ENCODE measurements at places on chromosomes 7 and 10.

DNA sequence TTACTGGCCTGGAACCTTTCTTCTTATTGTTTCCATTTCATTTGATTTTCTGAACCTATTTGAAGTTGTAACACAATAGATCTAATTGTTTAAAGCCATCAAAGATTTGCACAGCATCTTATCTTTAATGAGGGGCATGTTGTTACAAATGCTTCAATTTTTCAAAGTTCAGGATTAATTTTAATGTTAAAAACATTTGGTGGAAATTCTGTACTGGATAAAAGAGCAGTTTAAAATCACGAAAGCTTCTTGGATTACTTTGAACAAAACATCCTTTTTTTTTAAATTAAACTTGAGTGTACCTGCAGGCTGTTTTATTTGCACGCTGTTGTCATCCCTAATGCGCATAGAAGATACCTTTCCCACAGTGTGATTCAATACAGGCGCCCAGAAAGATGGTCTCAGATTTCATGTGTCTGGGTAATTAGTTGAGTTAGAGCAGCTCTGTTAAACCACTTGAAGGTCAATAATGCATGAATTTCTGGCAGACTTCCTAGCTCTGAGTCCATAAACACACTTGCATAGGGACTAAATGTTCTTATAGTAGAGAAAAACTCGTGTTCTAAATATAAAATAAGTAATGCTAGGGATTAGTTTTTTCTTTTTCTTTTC, 29.3 kb upstream of the DDX50 start:
- no peak for DNase-seq

DNA sequence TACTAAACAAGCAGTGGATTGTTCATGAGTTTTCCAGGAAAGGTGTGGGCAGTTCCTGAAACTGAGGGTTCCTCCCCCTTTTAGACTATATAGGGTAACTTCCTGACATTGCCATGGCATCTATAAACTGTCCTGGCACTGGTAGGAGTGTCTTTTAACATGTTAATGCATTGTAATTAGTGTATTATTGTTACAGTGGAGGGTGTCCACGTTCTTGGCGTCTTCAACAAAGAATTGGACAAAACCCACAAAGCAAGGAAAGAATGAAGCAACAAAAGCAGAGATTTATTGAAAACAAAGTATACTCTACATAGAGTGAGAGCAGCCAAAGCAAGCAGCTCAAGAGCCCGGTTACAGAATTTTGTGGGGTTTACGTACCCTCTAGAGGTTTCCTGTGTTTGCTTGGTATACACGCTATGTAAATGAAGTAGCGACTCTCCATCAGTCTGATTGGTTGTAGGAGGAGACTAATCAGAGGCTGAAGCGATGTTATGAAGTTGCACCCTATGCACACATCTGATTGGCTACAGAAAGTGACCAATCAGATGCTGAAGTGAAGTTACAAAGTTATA, 175.2 kb downstream of the NSUN6 start:
- no peak for DNase-seq

- DNase-seq = no peak
Measured at GRCh38 chr7:85070967-85071628, 115.8 kb downstream of the SEMA3D start.

- DNase-seq = no peak
Measured at GRCh38 chr10:24465124-24465874, 256.4 kb downstream of the KIAA1217 start.

DNA sequence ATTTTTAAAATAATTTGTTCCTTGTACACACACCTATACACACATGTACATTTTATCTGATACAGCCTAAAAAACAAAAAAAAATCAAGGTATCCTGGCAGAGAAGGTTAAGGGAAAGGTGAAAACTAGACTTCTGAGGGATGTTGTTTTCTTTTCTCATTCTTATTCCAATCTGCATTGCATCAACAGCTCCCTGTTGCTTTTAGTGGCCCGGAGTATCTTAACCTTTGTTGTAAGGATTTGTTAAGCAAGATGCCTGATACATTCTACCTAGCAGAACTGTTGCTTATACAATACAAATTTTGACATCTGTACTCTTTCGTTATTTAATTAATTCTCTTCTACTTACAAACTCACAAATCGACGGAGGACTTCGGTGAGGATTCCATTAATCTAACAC, 167.4 kb downstream of the GNAI1 start:
- no peak for DNase-seq

GRCh38 chr10:118167056-118167700, 120.4 kb upstream of the RAB11FIP2 start:
- no peak for DNase-seq

DNA sequence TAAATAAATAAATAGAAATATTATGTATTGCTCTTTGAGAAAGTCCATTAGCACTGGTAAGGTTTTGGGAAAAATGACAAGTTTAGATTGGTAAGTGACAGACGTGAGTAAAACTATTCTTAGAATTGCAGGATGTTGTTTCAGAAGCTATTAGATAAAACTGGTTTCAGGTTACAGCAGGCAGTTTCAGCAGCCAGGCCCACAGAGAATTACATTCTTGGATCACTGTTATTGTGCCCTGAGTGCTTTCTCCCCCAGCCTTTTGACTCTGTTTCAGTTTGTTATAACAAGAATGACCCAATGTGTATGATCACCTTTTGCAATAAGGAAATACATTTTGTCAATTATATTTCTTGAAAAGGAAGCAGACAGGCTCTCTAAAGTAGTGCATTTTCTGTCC, 86.5 kb downstream of the DKK1 start:
- DNase-seq = no peak

DNA sequence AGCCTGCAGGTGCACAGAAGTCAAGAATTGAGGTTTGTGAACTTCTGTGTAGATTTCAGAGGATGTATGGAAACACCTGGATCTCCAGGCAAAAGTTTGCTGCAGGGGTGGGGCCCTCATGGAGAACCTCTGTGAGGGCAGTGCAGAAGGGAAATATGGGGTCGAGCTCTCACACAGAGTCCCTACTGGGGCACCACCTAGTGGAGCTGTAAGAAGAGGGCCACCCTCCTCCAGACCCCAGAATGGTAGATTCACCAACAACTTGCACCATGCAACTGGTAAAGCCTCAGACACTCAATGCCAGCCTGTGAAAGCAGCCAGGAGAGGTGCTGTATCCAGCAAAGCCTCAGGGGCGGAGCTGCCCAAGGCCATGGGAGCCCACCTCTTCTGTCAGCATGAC, 205.8 kb downstream of the CCSER2 start:
- DNase-seq = peak; percentile 25

- no peak for DNase-seq
Measured at GRCh38 chr7:30988351-30989005, 24.7 kb downstream of the GHRHR start.

GRCh38 chr7:122727354-122727753, 24.6 kb upstream of the RNF148 start:
- no peak for DNase-seq

- no peak for DNase-seq
Measured at GRCh38 chr10:103713676-103714075, 141.7 kb downstream of the SH3PXD2A start.

GRCh38 chr7:156558198-156558597, 82.4 kb upstream of the RNF32 start:
- DNase-seq = no peak

- DNase-seq = no peak
Measured at GRCh38 chr10:95353123-95353522, 62.3 kb upstream of the PDLIM1 start.

DNA sequence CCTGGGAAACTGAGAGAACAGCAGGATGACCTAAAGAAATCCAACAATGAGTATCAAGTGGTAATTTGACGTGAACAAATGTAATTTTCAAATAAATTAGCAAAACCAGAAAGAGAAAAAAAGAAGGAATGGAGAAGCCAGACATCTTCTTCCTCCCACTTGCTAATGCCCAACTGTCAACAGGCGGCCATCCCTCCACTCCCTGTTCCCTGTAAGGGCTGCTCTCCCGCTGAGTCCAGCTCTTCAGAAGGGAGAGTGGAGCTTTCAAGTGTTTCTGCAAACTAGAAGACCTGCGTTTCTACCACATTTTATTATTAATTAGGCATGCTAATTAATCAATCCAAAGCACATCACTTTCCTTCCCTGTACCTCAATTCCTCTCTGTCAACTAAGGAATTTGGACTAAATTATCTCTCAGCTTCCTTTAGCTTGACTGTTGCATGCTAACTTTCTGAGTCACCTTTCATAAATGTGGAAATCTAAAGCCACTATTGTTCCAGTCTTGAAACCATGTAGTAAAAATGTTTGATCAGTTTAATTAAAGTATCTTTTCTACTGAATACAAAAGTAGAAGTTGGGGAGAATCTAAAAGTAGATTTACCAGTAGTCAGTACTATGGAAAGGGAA, 48.4 kb upstream of the CUL1 start:
- no peak for DNase-seq

DNA sequence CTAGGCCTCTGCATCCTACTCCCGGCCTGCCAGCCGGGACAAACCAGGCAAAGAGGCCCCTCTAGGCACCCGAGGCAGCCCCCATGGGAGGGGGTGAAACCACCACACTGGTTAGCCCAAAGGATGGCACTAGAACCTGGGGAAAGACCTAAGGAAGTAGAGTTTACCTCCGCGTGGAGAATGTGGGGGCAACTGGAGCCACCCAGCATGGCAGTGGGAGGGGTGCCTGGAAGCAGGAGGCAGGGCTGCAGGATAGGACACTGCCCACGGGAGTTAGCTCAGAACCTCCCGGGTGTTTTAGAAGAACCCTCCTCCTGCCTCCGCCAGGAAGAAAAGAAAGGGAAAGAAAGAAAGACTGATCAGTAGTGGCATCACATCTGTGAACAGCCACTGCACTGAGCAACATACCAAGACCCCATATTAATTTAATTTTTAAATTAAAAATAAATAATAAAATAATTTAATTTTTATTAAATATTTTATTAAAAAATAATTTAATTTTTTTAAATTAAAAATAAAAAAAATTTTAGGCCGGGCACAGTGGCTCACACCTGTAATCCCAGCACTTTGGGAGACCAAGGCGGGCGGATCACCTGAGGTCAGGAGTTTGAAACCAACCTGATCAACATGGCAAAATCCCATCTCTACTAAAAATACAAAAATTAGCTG, 11.2 kb downstream of the AIFM2 start:
- DNase-seq = no peak

DNA sequence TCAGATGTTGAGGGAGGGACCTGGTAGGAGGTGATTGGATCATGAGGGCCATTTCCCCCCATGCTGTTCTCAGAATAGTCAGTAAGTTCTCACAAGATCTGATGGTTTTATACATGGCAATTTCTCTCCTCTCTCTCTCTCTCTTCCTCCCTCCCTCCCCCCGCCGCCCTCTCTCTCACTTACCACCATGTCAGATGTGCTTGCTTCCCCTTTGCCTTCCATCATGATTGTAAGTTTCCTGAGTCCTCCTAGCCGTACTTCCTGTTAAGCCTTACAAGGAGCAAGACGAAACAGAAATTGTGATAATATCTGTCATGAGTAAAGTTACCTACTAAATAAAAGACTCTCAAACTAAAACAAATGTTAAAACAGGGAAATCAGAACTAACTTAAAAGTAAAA, 19.9 kb upstream of the GPR141 start:
- no peak for DNase-seq

DNA sequence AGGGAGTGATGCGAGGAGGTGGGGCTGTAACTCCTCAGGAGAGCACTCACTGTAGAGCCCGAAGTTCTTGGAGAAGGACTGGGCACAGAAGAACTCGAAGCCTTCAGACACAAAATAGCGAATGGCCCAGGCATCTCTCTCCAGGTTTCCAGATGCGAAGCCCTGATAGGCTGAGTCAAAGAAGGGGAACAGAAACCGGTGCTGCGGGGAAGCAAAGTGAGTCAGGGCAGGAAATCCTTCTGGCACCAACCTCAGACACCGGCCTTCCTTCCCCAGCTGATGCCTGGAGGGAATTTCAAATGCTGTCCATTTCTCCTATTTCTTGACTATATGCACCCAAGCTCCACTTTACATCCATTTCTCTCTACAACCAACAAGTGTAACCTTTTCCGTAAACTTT, 26.8 kb downstream of the GOT1 start:
- no peak for DNase-seq

- no peak for DNase-seq
Measured at GRCh38 chr10:13690281-13690825, 103.6 kb downstream of the PRPF18 start.

DNA sequence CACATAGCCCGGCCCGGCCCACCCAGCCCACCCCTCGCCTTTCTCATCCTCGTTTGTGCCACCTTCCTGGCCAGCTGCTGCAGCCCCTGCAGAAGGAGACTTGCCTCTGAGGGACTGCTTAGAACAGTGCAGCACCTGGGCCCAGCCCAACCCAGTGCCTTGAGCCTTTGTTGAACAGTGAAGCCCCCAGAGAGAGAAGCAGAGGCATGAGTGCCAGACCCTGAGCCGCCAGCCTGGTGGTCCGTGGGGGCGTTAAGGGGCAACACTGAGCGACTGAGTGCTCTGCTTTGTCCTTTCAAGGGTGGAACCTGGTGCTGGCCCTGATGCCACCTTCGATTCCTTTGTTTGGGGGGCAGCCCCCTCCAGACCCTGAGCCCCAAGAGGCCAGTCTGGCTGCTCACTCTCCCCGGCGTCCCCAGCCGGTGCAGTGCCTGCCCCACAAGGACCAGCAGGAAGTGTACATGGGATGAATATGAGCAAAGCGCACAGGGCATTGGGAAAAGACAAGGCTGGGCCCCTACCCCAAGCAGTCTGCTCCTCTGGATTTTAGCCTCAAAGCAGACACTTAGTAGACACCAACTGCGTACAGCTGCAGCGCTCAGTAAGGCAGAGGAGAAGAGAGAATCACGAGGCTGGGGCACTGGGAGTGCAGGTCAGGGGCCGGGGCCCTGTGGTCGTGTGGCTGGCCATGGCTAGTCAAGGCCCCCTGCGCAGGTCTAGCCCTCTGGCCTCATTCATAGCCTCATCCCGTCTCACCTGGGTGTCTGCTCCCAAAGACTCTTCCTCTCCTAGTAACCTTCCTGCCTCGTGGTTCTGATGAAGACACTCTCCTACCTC, 95.9 kb downstream of the RGS10 start:
- DNase-seq = no peak

GRCh38 chr7:147047696-147048095, 931.1 kb downstream of the CNTNAP2 start:
- no peak for DNase-seq

- no peak for DNase-seq
Measured at GRCh38 chr10:76432016-76433012, 1000.9 kb downstream of the LRMDA start.

DNA sequence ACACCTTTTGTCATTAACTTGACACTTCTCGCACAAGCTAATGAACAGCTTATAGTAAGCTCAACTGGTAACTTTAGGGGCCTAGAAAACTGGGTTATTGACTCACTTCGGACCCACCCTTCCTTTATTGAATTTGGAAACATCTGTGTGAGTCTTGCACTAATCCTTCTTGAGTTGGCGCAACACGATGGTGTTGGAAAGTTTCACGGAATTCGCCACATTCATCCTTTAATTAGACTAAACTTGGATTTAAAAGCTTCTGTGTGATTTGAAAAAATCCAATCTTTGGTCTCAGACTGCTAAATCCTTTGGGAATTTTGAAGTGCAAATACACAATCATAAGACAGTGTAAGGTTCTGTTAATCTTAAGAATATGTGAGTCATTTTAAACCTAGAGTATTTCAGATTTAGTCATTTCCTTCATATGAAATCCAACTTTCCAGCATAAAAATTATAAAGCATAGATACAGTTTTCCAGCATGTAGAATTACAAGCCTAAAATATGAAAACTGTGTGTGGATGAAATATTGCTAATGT, 15.1 kb downstream of the FZD8 start:
- no peak for DNase-seq

- no peak for DNase-seq
Measured at GRCh38 chr7:157811946-157812345, 475.1 kb downstream of the DNAJB6 start.

GRCh38 chr7:135121868-135122267, 26.0 kb upstream of the TMEM140 start:
- DNase-seq = no peak

Data from activated CD8-positive, alpha-beta T cell treated with anti-CD3 and anti-CD28 coated beads, Interleukin-2, amount 10 ng/mL, durations not matched to agents 7 days and 5 days (primary cell).